ENCODE measurements at places on chromosomes 7 and 10. TPM values are rescaled to one million over a fixed set of nuclear protein-coding genes. Genes with fewer than 3 reads are reported as not detected.
A peak's percentile ranks its signal among the peaks of the same experiment; 100 is the strongest.

Gene DYNC1I1
- total RNA-seq = 1.3 TPM

Gene DNAH11
- total RNA-seq = 0.99 TPM

Gene EMX2
- not detected for total RNA-seq

Gene GPR37
- total RNA-seq = 5.7 TPM

Gene KIAA1217
- 25.9 TPM for total RNA-seq

DNA sequence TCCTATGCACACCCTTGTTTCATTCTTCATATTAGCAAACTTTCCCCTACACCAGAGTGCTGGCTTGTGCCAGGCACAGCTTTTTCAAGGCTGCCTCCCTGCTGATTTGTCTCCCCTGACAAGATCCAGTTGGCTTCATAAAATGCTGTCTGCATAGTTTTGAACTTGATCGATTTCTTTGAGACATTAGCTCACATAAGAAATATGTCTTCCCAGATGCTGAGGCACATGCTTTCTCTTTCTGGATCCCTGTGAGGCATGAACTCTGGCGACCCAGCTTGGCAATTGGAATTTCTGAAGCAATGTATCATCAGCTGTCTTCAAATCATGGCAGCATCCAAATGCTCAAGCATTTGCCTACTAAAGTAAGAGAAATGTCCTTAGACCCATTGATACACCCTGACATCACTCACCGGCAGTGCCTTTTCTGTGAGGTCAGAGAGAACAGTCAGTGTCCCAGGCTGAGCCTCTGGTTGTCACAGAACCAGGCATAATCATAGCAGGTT is 616.4 kb upstream of the GHITM start:
- no peak for DNase-seq

GRCh38 chr7:27316311-27316710 is 73.7 kb downstream of the EVX1 start:
- DNase-seq = no peak

DNA sequence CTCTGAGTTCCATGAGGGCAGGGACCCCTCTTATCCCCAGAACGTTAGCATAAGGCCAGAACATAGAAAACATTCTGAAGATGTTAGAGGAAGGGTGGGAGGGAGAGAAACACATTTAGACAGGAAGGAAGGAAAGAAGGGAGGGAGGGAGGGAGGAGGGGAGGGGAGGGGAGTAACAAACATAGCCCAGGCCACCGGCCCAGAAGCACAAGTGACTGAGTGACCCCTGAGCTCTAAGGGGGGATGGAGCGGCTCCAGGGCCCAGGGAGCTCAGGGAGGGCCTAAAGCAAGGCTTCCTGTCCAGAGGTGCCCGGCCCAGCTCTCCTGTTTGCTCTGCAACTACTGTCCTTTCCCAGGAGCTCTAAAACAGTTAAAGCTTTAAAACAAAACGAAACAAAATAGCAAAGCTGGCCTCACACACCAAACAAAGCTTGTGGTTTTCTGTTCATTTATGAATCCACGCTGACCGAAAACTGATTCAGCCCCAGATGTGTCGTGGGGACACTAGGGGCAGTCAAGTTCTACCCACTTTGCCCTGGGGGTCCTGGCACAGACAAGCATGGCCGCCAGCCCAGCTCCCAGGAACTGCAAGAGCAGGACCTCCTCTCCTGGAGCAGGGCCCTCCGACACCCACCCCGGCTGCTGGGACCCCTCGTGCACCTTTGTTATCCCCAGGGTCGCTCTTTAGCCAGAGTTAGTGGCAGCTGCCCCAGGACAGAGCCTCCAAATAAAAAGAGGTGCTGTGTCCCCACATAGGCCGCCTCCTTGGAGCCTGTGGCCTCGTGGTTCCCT is 496.2 kb upstream of the FOXK1 start:
- no peak for DNase-seq

DNA sequence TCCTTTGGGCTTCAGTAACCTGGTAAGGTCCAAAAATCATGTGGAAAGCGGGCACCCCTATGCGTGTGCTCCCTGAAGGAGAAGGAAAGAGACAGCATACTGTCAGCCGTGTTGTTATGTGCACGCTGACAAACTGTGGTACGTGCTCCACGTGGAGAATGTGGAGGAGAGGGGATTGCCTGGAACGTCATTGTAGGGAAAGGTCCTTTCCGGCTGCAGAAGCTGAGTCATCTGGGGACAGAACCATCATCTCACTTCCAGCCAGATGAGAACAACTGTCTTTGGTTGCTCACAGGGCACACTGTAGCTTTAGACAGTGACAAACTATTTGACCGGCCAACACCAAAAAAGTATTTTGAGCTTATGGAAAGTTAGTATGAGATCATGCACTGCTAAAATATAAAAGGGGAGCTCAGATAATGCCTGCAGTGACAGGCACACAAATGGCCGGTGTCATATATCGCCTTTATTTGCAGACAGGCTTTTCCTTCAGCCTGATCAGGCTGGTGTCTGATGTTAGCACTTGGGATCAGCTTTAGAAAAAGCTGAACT is 38.8 kb upstream of the GRB10 start:
- peak; percentile 20 for DNase-seq

DNA sequence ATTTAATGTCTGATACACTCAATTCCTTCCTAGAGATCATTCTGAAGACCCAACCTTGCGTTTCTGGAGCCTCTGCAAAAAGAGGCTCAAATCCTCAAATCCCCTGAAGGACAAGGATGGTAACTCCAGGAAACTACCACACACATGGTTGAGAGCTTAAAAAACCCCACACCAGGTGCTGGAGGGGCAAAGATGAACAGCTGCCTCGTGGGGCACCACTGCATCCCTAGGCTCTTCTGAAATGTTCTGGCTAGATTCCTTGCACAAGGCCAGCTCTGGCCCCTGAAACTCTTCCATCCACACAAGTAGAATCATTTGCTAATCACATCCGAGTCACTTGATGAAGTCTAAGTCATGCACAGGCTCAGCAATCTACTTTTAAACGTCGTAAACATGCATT is 286.6 kb downstream of the ELMO1 start:
- DNase-seq = no peak

GRCh38 chr10:49165821-49166483 is 22.2 kb downstream of the TMEM273 start:
- no peak for DNase-seq

GRCh38 chr10:128779416-128779815 is 653.2 kb upstream of the MKI67 start:
- DNase-seq = no peak

DNA sequence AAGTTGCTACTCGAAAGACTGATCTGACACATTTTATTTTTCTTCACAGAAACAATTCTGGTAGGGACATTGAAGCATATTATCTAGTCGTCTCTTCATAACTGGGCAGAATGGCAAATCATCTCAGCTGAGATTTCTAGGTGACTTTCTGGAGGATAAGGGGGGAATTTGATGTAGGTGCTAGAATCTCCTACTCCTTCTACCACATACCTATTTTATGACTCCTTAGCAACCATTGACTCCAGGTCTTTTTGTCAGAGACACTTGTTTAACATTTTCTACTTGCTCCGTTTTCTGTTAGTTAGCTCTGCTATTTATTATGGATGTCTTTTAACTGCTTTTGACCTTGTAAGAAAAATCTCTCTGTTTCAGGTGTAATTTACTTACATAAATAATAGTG is 380.9 kb upstream of the SEMA3C start:
- DNase-seq = no peak

All from body of pancreas (tissue), 4 donors.